Dorsolateral prefrontal cortex (tissue), 122 donors: ENCODE measurements at places on chromosomes 3 and 15. TPM values are rescaled to one million over a fixed set of nuclear protein-coding genes. Genes with fewer than 3 reads are reported as not detected.

Gene CILP
- 0.16 TPM for total RNA-seq

Gene PPP1R14D
- total RNA-seq = not detected

Gene POMGNT2
- 44.7 TPM for total RNA-seq

Gene FEZF2
- 19.1 TPM for total RNA-seq

Gene C3orf85
- total RNA-seq = not detected

Gene PLA2G4B
- 9.9 TPM for total RNA-seq

Gene THRB
- 120 TPM for total RNA-seq

Gene ENTPD3
- 7.6 TPM for total RNA-seq

Gene CHRM5
- total RNA-seq = 7.7 TPM

Gene SMCO1
- total RNA-seq = 0.32 TPM

- DNase-seq = no peak
These were observed 22.6 kb downstream of the DCUN1D1 start for GRCh38 chr3:182957676-182958266.

GRCh38 chr15:29104566-29104880 lies 165.1 kb downstream of the NSMCE3 start:
- no peak for DNase-seq

- DNase-seq = no peak
These were observed 60.8 kb downstream of the PLS1 start for GRCh38 chr3:142657033-142657432.

DNA sequence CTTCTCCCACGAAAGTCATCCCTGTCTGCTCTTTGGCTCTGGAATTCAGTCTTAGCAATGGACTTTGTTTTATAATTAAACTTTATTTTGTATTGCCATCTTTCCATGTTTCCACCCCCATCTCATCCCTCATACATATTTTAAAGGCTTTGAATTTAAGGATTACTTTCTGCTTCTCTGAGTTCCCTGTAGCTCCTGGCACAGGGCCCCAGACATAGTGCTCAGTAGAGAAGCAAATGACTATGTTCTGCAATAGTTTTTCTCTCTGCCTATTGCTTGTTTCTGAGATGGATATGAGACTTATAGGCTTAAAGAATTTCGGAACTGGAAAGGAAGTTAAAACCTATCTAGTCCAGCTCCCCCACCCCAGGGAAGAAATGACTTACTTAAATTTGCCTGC lies 197.0 kb downstream of the LPP start:
- no peak for DNase-seq

GRCh38 chr3:64867224-64867623 lies 179.4 kb upstream of the ADAMTS9 start:
- DNase-seq = no peak

- no peak for DNase-seq
These were observed 1.1 kb upstream of the PLD1 start for GRCh38 chr3:171811295-171811912.

DNA sequence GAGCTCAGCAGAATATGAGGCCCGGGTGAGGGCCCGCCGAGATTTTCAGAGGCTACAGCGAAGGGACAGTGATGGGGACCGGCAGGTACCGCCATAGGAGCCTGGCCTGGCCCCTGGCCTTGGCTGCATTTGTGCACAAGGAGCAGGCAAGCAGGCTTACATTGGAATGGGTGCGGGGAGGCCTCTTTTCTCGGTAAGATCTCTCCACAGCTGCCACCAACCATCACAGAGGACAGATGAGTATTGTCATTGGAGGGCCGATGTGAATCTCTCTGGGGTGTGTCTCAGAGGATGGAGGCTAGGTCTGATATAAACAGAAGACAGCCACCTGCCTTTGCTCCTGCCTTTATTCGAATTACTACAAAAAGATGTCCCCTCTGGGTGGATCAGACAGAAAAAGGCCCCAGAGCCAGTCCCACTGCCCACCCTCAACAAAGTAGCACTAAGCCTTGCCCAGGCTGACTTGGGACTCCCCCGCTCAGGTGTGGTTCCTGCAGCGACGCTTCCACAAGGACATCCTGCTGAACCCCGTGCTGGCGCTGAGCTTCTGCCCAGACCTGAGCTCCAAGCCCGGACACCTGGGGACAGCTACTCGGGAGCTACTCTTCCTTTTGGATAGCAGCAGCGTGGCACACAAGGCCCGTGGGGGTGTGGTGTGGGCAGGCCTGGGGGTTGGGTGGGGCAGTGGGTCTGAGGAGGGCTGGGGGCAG lies 5.4 kb downstream of the VWA5B2 start:
- DNase-seq = no peak

GRCh38 chr15:78320183-78320582 lies 20.0 kb upstream of the CRABP1 start:
- DNase-seq = no peak

GRCh38 chr15:76983590-76984375 lies 11.1 kb upstream of the PSTPIP1 start:
- no peak for DNase-seq

DNA sequence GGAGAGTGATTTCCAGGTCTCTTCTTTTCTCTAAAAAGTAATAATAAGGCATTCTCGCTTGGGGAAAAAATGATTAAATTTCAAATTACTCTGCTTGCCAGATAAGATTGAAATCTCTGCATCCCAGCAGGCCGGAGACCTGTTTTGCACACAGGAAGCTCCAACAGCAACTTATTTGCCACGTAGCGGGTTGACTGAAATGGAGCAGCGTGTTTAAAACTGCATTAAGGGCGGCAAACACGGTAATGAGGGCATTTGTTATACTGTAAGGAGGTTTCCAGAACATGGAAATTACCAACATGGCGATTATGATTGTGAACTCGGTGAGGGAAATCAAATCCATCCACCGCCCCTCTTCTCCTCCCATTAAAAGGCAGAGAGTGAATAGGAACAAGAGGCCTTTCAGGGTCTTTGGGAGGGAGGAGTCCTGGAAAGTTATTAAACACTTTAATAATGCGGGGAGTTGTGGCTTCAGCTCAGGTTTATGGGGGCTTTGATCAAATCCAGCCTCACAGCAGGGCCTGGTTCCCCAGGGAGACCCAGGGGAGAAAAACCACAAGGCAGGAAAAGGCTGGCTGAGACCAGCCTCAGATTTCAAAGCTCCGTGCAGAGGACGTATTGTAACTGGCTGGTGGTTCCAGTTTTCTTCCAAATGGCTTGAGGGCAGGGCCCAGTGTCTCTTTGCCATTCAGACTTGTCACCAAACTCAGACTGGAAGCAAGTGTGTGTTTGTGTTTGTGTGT lies 242.3 kb downstream of the TLE3 start:
- no peak for DNase-seq

DNA sequence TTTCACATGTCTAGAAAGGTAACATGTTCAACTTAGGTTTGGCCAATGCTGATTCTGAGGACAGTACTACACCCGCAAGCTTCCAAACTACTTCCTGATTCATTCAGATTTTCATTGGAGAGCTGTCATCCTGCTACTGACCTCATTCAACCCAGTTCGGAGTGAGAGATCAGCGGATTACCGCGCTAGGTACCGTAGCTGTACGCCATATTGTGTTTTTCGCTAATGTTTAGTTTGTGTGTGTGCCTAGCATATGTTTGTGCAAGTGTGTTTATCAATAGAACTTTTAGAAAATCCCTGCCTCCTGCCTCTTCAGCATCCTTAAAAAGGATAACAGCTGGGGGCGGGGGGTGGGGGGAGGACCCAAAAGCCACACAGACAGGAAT lies 1.1 kb downstream of the ZBTB20 start:
- no peak for DNase-seq

DNA sequence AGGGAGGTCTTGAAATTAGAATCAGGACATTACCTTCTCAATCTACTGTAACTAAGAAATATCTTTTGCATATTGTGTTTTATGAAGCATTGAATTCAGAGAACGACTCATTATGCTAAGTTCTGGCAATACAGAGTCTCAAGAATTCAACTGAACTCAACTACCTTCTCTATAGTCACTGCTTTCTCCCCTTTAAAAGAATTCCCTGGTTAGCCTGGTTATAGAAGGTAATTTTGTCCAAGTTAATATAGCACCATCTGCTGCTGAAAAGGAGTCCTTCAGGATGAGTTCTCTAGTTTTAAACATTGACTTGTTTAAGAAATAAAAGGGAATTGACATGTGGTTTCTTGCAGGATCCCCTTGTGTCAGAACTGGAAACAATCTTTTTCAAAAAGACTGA lies 60.2 kb downstream of the IL16 start:
- DNase-seq = no peak

GRCh38 chr3:52184690-52185089 lies 13.3 kb upstream of the ALAS1 start:
- DNase-seq = no peak

DNA sequence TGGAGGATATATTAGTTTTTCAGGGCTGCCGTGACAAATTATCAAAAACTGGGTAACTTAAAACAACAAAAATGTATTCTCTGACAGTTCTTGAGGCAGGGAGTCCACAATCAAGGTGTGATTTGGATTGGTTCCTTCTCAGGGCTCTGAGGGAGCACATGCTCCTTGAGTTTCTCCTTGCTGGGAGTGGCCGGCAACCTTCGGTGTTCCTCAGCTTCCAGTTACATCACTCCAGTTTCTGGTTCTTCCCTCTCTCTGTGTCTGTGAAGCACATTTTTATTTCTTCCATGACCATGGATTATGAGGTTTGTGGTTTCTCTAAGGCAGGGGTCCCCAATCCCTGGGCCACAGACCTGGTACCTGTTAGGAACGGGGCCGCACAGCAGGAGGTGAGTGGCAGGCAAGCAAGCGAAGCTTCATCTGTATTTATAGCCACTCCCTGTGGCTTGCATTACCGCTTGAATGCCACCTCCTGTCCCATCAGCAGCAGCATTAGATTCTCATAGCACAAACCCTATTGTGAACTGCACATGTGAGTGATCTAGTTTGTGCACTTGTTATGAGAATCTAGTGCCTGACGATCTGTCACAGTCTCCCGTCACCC lies 24.3 kb downstream of the LRRC28 start:
- DNase-seq = no peak

DNA sequence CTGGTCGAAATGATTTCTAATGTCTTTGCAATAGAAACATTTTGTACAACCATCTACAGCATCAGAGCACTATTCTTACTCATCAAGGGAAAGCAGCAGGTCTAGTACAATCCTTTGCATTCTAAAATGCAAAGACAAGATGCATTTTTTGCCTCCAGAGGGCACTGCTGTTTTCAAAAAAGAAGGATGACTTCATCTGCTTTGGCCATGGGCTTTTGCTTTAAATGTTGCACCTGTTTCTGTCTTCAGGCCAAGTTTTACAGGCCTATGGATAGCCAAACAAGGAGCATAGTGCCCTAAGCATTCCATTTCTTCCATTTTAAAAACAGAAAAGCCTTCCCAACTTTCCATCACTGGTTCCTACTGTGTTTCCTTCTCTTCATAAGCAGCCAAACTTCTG lies 3.4 kb downstream of the PARP9 start:
- no peak for DNase-seq

DNA sequence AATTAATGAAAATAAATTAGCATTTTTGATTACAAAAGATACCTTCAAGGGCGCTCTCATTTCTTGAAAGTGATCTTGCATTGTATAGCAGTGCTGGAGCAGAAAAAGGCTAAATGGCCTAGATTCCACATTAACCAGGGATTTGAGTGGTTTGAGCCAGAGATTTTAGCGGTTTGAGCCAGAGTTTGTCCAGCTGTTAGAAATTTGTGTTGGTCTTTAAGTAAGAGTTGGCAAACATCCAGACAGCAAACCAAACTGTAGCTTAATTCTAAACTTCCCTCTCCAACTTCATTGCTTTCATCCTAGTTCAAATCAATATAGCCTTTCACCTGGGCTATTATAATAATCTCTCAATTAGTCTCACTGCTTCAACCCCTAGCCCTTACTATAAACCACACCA lies 351.7 kb downstream of the IGSF11 start:
- no peak for DNase-seq

DNA sequence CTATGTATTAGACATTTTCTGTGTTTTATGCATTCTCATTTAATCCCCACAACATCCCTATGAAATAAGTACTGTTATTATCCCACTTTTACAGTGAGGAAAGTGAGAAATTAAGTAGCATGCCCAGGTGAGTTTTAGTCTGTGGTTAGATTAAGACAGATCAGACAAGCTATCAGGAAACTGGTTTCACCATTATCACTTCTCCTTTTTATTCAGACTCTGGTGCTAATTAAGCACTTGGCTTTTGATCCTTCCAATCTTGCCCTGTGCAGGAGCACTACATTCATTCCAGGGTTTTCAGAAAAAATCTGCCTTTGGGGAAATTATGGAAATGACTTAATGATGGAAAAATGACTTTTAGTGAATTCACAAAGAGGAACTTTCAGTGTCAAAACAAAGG lies 115.2 kb downstream of the TMEM108 start:
- DNase-seq = no peak

GRCh38 chr3:127777921-127778656 lies 44.2 kb downstream of the MGLL start:
- DNase-seq = no peak

DNA sequence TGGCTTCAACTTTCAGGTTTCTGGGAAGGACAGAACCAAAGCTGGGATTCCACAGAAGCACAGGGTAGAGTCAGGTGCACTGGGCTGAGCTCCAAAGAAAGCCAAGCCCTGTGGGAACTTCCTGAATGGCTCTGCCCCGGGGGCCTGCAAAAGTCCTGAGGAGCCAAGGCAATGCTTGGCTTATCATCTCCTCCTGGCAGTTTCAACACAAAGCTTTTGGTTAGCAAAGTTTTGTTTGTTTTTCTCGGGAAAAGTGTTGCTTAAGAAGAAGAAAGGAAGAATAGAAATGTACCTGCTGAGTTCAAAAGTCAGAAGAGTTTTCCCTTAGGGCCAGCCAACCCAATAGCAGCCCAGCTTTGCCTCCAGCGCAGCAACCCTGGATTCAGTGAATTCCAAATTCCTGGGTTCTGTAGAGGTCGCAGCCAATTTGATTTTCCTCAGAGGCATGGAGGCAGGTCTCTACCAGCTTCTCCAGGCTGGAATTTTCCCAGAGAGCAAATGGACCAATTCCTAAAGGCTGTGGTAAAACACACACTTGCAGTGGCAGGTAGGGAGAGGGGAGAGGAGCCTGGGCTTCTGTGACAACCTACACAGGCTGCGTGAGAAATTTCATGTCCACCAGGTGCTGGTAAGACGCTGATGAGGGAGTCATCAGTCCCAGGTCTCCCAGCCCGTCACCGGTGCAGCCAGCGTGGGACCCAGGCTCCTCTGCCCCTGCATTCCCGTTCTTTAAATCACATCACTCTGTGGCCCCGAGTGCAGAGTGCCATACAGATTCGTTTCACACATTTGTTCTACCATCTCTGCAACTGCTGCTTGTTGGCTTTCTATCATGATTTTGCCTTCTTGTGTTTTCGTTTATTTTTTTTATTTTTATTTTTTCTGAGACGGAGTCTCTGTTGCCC lies 54.3 kb upstream of the SNRPA1 start:
- DNase-seq = no peak

DNA sequence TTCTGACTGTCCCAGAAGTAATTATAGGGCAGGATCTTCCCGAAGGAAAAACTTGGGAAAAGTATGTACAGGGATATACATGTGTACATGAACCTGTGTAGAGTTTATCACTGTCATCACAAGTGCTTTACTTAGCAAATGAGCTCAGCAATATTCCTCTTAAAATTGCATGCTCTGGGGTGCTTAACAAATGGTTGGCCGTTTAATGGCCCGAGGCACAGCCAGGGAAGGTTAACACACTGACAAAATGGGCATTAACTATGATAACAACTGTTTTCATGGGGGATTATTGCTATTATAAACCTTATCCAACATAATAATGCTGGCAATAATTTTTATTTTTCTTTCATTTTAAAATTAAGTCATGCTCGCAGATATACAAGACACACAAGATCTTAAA lies 459.3 kb downstream of the TUSC7 start:
- DNase-seq = no peak
